ENCODE measurements at places on chromosomes 1 and 21.

GRCh38 chr1:29186252-29186651 is 4.6 kb upstream of the SRSF4 start:
- DNase-seq = no peak

- DNase-seq = no peak
These were observed 274.4 kb downstream of the MATN1 start for GRCh38 chr1:30449003-30449402.

GRCh38 chr1:8061210-8061609 is 35.1 kb upstream of the ERRFI1 start:
- DNase-seq = no peak

- DNase-seq = no peak
These were observed 2.7 kb downstream of the RBM15 start for GRCh38 chr1:110341872-110342331.

DNA sequence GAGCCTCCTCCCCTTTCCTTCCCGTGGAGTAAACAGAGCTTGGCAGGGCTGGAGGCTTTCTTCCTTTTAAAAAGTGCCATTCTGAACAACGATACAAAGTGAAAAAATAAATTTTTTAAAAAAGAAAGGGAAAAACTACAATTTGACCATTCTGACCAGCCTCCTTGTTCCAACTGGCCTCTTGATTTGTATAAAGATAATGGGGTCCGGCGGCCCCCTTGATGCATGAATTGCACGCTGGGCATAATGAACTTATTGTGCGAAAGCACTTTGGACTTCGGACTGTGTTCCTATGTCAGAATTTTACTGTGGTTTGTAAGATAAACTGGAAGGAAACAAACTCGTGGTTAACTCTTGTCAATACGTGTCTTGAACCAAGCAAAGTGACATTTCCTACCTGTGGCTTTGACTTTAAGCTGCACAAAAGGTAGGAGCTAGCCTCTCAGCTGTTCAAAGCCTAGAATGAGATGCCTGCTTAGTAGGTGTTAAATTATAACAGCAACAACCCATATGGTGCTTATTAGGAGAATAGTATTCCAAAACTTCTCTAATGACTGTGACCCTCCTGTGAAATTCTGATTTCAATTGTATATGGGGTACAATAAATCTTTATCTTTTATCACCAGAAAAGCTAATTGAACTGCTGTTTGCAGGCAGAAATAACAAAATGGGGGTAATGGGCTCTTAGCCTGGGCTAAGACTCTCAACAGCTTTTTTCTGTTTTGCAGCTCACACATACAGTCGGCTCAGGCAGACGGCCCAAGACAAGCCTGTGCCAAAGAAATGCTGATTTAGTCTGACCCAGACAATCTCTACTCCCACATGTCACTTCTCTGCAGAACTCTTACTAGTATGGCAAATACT is 9.3 kb downstream of the IRF2BP2 start:
- no peak for DNase-seq

DNA sequence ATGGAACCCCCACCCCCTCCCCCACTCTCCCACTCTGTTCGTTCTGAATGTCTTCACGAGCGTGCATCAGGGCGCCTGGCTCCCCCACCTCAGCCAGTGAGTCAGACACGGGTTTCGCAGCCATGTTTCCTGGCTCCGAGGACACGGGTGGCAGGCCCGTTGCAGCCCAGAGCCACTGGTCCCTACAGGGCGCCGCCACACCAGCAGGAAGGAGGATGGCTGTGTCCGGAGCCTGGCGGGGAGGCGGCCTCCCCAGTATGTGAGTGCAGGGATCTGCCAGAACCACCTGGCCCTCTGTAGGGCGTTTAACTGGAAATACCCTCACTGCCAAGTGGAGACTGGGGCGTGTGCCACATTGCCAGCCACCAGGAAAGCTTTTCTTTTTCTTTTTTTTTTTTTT is 18.5 kb downstream of the CSTB start:
- no peak for DNase-seq

DNA sequence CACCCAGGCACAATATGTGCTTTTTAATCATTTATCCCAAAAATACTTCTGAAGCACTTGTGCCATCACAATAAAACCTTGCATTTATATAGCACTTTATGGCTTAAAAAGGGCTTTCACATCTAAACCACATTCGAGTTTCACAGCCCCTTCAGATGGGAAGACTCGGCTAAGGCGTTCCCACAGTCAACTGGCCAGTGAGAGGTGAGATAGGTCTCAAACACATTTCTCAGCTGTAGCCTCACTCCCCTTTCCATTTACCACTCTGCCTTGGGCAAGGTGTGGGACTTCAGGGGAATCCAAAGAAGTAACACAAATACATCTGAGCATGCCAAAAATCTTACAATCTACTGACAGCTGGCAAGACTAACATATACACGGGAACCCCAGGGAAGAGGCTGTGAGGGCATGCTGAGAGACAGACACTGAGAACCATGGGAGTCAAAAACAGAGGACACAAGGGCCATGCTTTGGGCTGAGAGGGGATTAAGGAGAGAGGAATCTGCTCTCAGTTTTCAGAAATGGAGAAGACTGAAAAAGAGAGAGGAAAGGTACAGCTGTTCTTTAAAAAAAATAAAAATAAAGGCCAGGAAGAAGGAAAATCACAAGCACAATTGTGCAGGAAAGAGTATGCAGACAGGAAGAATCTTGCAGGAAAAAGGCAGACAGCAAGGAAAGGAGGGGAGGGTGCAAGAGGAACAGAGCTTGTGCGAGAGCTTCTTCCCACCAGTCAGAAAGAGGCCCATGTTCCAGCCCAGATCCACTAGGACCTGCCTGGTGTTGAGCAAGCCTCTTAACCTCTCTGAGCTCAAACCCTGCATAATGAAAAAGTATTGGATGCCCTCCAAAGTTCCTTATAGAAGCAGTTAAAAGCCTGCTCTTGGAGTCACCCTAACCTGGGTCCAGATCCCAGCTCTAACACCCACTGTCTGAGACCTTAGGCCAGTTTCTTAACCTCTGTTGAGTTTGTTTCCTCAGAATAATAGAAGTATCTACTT is 73.5 kb downstream of the JAK1 start:
- DNase-seq = no peak

DNA sequence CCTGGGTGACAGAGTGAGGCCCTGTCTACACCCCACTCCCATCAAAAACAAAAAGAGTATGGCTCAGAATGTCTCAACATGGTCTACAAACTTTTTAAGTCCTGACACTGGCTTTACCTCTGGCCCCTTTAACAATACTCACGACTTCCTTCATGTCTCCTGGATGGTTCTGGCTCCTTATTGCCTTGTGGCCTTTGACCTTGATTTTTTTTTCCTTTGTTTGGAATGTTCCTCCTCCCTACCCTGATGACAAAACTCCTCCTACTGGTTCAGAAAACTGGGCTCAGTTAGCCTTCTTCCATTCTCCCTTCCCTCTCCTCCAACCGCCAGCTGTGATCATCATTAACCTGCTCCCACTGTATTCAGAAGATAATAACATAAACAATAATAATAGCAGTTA is 4.6 kb upstream of the SOAT1 start:
- no peak for DNase-seq

GRCh38 chr1:52978045-52978444 is 51.0 kb downstream of the SCP2 start:
- DNase-seq = no peak

DNA sequence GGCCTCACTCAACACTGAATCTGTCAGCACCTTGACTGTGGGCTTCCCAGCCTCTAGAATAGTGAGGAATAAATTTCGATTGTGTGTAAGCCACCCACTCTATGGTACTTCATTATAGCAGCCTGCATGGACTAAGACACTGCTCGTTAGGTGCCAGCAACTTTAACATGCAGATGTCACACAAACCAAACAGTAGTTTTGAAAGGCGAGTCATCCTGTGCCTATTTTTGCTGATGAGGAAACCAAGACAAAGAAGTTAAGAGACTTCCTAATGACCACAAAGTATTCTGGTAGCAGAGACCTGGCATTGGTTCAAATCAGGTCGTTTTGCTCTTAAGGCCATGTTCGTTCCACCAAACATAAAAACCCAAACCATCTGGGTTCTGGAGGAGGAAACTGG is 42.9 kb downstream of the BATF3 start:
- no peak for DNase-seq

- no peak for DNase-seq
These were observed 26.3 kb upstream of the POU3F1 start for GRCh38 chr1:38072858-38073257.

- no peak for DNase-seq
These were observed 221.2 kb downstream of the FMN2 start for GRCh38 chr1:240312872-240313271.

- DNase-seq = no peak
These were observed 73.3 kb upstream of the PAXBP1 start for GRCh38 chr21:32844653-32845436.

Measured in stimulated activated naive CD8-positive, alpha-beta T cell treated with anti-CD3 and anti-CD28 coated beads, Interleukin-15, Interleukin-2, amounts not matched to agents 100 U/mL and 50 U/mL, for 24 hours (primary cell).